ENCODE measurements at places on chromosomes 6 and 20.

DNA sequence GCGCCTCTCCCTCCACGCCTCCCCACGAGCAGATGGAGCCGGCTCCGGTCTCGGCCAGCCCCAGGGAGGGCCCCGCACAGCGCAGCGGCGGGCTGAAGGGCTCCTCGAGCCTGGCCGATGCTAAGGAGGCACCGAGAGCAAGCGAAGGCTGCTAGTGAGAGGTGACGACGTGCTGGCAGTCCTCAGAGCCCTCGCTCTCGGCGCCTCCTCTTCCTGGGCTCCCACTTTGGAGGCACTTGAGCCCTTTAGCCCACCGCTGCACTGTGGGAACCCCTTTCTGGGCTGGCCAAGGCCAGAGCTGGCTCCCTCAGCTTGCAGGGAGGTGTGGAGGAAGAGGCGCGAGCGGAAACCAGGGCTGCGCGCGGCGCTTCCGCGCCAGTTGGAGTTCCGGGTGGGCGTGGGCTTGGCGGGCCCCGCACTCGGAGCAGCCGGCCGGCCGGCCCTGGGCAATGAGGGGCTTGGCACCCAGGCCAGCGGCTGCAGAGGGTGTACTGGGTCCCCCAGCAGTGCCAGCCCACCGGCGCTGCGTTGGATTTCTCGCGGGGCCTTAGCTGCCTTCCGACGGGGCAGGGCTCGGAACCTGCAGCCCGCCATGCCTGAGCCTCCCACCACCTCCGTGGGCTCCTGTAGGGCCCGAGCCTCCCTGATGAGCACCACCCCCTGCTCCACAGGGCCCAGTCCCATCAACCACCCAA is 2.5 kb upstream of the TMEM14C start:
- peak; percentile 12 for DNase-seq

DNA sequence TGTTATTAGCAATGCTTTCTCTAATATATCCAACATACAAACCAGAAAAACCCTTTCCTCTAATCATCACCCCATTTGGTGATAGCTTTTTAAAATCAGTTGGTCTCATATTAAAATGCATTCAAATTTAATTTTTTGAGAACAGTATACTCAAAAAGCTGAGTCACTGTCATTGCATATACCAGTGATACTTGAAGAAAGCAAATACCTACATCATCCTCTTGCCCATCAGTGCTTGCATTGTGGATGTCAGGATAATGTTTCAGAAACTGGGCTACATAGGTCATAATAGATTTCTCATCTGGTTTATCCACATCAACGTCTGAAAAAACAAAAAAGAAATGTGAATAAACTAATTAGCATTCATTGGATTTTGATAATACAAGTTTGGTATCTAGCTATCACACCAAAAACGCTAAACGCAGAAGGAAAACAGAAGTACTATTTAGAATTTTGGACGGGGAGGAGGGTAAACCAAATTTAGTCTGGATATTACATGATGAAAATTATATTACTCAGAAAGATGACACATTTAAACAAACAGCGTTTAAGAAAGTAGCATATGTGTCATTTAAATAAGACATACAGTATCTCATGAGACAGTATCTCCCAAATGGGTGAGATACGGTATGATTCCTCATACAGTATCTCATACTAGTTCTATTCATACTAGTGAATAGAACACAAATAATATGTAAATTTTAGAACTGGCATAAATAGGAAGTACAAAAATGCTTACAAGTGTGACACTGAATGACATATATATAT is 134.6 kb downstream of the SYNE1 start:
- no peak for DNase-seq

DNA sequence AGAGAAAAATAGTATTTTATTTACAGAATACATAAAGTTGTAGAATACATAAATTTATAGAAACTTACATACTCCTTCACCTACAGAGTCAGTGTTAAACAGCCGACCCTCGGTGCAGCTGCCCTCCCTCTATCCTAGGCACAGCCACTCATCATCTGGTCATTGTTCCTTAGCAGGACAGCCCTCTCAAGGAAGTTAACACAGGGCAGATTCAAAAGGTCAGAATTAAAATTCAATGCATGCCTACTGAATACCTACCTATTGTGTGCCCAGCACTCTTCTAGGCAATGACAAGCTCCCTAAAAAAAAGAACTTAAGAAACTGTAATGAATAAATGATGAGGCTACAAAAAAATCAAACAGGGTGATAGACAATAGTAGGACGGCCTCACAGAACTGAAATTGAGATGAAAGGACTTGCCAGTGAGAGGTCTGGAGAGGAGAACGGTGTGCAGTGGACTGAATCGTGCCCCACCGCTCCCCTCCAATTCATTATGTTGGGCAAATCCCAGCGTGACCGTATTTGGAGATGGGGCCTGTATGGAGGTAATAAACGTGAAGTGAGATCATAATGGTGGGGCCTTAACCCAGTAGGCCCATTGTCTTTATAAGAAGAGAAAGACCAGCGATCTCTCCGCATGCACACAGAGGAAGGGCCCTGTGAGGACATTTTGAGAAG is 326.0 kb downstream of the PACRG start:
- DNase-seq: no peak

DNA sequence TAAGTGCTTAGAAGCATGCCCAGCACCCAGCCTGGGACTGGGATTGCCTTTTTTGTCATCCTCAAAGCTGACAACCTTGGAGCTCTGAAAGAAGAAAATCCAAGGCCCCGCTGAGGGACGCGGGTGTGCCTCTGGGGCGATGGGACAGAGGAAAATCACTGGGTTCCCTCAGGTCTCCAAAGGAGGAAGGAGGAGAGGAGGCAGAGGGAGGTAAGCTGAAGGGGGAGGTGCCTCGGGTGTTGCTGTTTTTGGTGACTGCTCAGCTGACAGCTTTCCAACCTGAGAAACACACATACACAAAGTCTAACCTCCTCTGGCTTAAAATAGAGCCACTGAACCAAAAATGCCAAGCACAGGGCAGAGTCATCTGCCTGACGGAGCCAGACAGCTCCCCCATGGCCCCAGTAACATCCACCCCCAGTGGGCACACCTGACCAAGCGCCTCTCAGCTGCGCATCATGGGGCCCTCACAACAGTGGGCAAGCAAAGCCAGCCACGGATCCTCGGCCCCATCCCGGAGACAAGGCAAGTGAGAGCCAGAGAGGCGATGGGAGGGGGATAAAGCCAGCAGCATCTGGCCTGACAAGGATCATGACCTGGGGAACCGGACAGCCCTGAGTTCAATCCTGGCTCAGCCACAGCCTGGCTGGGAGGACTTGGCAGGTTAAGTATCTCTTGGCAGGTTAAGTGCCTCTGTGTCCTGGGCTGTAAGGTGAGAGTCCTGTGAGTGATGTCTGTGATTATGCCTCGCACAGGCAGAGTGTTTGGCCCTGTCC is 3.2 kb upstream of the KCNK15 start:
- DNase-seq: no peak
